Nephron progenitor cell (in vitro differentiated cells): ENCODE measurements at places on chromosomes 5 and 9.

DNA sequence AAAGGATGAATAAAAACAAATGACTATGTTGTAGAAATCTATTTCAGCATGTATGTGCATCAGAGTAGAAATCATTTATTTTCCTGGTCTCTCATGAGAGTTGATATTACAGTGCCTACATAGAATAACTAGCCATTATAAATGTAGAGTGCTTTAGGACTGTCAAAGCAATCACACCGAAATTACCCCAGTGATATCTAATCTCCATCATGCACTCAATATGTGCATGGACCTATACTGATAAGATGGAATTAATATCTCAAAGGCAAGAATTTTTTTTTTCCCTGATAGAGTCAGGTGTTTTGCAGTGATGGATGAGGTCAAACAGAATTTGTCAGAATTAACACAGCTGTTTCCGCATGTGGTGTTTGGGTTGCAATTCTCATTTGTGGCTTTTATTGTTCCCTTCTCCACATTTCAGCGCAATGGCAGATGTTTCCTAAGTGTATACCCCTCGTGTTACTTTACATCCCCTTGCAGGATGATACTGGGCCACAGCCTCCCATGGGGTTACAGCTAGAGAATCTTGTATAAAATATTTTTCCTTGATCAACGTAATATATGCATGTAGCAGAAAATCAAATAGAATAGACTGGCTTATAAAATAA, 298.8 kb downstream of the RASEF start:
- no peak for DNase-seq

- no peak for DNase-seq
Measured at GRCh38 chr5:10578293-10578665, 14.4 kb downstream of the ANKRD33B start.

DNA sequence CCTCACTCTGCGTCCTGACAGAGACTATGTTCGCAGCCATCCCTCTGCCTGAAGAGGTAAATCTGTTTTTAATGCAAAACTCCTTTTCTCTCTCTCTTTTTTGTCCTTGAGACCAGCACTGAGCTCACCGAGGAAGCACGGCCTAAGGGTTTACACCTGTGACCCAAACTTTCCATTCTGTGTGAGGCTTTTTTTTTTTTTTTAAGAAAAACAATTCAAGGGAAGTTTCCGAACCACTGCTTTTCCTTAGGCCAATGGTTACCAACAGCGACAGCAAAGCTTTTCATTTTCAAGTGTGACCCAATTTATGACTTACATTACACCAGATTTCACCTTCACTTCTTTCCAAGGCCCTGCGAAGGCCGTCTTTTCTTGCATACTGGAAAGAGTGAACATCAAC, 205.9 kb downstream of the EFNA5 start:
- DNase-seq: no peak

GRCh38 chr5:127892467-127893207, 189.4 kb downstream of the CCDC192 start:
- no peak for DNase-seq

GRCh38 chr9:96616817-96617438, 2.7 kb downstream of the CDC14B start:
- DNase-seq: no peak
